ENCODE measurements at places on chromosomes 2 and 18. TPM values are rescaled to one million over a fixed set of nuclear protein-coding genes. Genes with fewer than 3 reads are reported as not detected.

Gene FBXO11
- 10.2 TPM for polyA plus RNA-seq

Gene MFSD2B
- polyA plus RNA-seq, result not detected

Gene CHAC2
- 6.8 TPM for polyA plus RNA-seq

Gene CCDC121
- 2.5 TPM for polyA plus RNA-seq

Gene SLC35G4
- not detected for polyA plus RNA-seq

Measured in IgD-negative memory B cell (primary cell).